Activated CD8-positive, alpha-beta memory T cell treated with anti-CD3 and anti-CD28 coated beads for 48 hours (primary cell): ENCODE measurements at places on chromosomes 1 and 21.

DNA sequence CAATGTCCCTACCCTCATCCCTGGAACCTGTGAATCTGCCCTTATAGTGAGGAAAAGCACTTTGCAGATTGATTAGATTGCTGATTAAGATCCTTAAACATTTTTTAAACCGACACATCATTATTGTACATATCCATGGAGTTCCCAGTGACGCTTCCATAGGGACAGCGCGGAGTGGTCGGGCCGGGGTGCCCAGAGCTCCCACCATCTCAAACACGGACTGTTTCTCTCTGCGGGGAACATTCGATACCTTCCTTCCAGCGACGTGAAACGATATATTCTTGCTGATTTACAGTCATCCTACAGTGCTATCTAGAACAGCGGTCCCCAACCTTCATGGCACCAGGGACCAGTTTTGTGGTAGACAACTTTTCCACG, 4.0 kb downstream of the KRTAP10-12 start:
- no peak for DNase-seq

GRCh38 chr1:182170891-182171461, 109.5 kb upstream of the ZNF648 start:
- DNase-seq = no peak

DNA sequence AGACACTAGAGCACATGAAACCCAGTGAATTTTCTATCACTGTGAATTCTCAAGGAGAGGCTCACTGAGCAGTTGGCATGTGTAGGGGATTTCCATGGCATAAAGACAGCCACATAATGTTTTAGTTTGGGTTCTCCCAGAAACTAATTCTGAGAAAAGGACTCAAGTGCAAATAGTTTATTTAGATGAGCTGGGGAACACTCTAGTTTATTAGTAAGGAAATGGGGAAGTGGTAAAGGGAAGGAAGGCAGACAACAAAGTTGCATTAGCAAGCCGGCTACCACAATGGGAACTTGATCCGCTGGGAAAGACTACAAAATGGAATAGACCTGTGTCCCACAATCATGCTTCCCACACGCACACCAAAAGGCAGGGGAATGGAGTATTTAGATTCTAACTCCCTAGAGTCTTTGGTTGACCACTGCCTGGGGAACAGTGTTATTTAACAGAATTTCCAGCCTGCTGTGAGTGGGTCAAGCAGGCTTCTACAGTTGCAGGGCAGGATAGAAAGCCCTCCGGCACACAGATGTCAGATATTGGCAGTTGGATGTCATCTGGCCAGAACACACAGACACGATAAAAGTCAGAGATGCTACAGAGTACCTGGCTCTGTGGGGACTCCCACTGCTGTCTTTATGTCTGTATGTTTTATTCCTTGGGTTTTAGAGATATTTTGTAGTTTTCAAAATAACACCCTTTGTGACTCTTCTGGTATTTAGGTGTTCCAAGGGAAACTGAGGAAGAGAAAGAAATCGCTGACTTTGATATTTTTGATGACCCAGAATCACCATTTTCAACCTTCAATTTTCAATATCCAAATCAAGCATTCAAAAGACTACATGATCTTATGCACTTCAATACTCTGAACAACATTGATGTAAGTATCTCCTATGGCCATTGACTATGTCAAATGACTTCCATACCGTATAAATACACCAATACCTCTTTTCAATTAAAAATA, 150.1 kb downstream of the PLA2G4A start:
- no peak for DNase-seq

DNA sequence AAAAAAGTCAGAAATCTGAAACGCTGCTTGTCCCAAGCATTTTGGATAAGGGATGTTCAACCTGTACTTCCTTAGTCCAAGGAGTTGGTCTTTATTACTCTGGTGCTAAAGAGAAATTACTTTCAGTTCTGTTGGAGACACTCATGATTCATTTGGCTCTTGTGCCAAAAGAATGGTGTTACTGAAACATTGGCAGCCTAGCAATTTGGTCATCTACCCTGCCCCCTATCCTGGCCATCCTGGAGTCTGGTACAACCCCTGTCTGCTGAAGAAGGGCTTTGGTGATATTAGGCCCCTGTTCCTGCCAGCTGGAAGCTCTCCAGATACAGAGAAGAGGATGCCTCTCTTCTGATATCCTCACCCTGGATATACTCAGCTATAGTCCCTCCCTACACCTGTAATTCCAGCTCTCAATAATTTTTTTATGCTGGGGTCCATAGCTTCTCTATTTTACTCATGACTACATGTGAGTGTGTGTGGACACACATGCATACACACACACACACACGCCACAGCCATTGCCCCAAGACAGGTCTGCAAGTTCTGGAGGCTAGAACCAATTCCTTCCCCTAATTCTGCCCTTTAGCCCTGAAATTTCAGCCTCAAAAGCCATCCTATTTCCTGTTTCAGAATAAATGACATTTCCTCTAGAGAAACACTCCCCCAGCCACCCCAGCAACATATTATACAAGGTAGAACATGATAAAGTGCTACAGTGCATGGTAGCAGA, 40.0 kb downstream of the LHX8 start:
- no peak for DNase-seq

DNA sequence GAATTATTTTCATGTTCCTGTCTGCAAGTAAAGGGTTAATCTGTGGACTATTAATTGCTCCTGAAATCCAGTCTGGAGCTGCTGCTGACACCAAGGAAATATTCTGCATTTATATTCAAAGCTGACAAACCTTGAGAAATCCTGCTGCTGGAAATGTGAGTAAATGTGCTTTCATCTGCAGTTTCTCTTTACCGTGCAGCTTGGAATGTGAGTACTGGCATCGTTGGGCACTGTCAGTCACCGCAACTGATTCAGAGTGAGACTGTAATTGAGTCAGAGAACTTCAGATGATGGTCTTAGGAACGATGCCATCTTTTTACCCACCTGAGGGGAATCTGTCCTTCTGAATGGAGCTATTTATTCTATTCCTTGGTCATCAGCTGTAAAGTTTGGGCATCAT, 420.6 kb downstream of the SIPA1L2 start:
- no peak for DNase-seq

DNA sequence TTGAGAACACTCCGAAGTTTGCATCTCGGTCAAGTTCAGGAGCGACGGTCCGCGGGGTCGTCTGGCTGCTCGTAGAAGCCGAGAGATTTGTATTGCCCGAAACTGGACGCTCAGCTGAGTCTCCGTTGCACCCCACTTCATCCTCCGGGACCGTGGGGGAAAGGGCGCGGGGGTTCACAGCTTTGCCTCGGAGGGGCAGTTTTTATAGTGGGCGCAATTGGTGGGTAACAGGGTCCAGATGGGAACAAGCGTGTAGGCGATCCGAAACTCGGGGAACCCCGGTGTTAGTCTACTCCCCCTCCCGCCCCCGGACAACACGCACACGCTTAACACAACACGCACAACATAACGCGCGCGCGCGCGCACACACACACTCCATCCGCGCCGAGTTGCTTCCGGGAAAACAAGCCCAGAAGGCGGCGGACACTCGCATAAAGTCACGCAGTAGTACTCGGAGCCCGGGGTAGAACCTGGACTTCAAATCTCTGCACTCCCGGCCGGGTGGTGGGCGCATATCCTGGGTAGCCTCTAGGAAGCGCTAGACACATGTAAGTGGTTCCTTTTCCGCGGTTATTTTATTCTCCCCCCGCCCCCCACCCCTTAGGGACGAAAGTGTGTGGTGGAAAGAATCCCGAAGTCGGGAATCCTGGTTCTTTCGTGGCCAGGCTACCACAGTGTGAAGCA, 1.1 kb upstream of the JUN start:
- peak; percentile 38 for DNase-seq

GRCh38 chr1:245715291-245715701, 560.5 kb downstream of the KIF26B start:
- DNase-seq = no peak

DNA sequence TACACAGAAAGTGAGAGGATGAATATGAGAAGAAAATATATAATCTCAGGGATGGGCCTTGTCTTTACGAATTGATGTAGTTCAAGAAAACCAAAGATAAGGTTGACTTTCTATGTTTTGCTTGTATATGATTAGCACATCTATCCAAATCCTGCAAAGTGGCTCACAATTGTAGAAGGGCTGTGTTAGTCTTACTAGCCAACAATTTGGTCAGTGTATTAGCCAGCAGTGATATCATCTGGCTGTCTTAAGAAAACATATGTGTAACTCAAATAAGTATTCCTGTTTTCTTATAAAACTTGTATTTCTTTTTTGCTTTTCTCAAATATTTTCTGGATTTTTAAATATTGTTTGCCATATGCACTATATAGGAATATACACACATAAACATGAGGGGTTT, 5.5 kb downstream of the SDCCAG8 start:
- DNase-seq = no peak

DNA sequence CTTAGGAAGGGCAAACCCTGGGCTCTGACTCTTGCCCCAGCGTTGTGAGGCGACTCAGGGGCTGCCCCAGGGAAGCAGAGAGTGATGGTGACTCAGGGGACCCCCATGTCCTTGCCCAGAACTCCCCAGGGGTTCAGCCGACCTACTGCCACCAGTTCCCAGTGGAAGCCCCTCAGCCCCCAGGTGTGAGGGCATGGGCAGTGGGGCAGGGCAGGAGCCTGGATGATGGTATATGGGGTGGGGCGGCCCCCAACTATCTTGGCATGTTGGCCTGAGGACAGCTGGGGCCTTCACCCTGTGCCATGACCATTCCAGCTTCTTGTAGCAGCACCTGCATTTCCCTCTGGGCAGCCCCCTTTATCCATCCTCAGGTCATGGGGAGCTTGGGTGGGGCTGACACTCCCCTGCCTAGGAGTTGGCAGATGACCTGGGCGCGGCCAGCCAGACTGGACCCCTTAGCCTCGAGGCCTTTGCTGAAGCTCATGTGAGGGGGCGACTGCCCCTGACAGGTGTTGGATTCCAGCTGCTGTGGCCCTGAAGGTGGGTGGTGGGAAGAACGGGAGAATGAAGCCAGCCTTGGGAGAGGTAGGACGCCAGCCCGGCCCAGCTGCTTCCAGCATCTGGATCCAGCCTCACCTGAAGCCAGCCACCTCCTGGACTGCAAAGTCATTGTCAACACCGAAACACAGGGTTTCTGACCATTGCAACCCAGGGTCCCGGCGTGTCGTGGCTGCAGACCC, 1.8 kb upstream of the FNDC10 start:
- no peak for DNase-seq

GRCh38 chr1:7538033-7538432, 233.1 kb upstream of the VAMP3 start:
- DNase-seq = no peak

GRCh38 chr1:177802304-177802703, 167.6 kb downstream of the SEC16B start:
- no peak for DNase-seq

- DNase-seq = no peak
Observed at GRCh38 chr21:37392441-37392840, 25.9 kb downstream of the DYRK1A start.

GRCh38 chr1:100304921-100305320, 38.9 kb downstream of the RTCA start:
- DNase-seq = no peak

DNA sequence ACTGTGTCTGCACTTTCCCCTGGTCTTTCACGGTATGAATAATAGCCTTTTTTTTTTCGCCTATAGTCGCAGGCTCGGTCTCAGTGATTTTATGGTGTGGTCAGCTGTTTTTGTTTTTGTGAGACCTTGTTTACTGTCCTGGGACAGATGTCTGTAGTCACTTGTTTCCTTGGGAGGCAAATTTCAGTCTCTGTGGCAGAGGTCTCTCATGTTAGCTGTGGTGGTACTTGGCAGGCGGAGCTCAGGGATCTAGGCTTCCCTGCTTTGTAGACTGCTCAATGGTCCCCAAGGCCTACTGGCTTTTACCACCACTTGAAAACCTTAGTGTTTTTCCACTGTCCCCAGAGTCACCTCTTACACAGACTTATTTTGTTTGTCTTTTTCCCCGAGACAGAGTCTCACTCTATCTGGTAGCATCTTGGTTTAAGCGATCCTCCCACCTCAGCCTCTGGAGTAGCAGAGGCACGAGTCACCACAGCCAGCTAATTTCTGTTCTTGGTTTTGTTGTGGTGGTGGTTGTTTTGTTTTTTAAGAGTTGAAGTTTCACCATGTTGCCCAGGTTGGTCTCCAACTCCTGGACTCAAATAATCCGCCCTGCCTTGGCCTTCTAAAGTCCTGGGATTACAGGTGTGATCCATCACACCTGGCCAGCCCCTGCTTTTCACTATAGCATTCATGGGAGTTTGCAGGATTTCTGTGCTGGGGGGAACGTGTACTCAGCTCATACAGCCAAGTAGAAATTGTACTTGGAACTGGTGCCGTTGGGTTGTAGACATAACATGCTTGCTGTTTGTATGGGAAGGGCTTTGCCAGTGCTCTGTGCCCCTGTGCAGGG, 10.3 kb downstream of the RNU1-2 start:
- no peak for DNase-seq

DNA sequence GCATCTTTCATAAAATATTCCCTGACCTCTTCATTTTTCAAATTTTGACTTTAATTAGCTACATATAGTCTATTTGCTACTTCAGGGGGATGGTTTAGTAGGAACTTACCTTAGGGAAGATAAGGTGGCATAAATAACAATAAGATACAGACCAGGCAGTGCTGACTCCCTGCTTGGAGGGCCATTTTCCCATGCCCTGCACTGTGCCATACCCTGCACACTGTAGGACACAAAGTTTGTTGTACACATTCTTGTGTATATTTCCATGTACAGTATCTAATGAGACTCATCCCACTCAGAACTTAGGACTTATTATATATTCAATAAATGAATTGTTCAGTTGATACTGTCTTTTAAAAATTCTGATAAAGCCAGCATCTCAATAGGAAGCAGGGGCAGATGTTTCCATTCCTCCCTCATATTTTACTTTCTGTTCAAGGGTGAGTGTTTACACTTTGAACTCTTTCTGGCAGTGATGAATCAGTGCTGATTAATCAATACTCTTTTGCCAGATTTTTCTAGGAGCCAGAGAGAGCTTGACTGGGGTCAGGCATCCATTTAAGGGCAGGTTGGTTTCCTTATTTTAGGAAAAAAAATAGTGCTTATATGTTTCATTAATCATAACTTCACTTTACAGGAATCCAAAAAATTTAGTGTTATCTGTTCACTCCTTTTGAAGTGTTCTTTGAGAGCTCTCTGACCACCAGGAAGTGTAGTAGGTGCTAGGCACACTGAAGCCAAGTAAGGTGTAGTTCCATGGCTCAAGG, 30.6 kb downstream of the MPZL1 start:
- DNase-seq = no peak

- no peak for DNase-seq
Observed at GRCh38 chr1:157089789-157090188, 9.8 kb downstream of the ETV3L start.

- DNase-seq = no peak
Observed at GRCh38 chr1:116243333-116244054, 129.6 kb upstream of the ATP1A1 start.

GRCh38 chr1:71223641-71224340, 143.0 kb upstream of the ZRANB2 start:
- no peak for DNase-seq

DNA sequence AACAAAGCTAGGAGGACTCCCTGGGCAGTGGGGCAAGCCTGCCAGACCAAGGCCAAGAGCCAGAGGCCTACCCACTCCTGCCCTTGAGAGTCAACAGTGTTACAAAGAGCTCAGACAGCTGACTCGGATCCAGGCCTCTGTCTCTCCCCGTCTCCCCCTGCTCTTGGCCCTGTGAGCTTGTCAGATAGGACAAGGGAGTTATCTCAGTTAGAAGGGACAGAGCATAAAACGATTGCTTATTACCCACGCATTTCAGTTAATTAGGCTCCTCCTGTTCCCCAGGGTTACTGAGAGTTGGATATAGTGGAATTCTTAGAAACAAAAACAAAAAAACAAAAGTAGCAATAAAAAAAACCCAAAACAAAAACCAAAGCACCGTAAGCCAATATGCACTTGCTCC, 1.3 kb downstream of the SLC41A1 start:
- no peak for DNase-seq

GRCh38 chr1:238152119-238152518, 261.4 kb upstream of the ZP4 start:
- no peak for DNase-seq
